Stimulated activated CD4-positive, alpha-beta T cell treated with anti-CD3 and anti-CD28 coated beads, Interleukin-2, amount 100 ng/mL, for 24 hours (primary cell): ENCODE measurements at places on chromosomes 13 and 19.

DNA sequence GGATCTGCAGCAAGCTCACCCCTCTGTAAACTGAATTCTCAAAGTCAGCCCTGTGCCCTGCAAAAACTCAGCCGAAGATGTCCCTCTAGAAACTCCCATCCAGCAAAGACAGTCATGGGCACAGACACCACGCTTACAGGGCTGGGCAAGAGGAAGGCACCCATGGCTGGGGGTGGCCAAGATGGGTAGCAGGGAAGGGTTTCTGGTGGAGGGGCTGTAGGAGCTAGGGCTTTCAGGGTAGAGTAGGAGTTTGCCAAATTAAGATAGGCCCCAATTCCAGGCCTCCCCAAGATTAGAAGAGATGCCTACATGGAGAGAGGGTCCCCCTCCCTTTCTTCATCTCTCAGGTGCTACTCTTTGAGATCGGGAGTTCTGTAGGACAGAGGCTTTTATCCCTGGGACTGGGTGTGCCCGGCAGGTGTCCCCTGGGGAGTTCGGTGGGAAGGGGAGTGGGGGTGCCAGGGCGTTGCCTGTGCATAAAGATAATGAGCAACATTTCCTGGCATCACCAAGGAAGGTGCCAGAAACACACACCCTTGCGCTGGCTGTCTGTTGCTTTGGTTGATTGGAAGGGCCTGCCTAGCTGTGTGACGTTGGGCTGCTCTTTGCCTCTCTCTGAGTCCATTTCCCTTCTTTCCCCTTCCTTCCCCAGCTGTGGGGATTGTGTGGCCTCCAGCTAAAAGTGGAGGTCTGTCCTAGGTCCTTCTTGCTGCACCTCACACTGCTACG is 9.4 kb downstream of the NRTN start:
- no peak for DNase-seq

DNA sequence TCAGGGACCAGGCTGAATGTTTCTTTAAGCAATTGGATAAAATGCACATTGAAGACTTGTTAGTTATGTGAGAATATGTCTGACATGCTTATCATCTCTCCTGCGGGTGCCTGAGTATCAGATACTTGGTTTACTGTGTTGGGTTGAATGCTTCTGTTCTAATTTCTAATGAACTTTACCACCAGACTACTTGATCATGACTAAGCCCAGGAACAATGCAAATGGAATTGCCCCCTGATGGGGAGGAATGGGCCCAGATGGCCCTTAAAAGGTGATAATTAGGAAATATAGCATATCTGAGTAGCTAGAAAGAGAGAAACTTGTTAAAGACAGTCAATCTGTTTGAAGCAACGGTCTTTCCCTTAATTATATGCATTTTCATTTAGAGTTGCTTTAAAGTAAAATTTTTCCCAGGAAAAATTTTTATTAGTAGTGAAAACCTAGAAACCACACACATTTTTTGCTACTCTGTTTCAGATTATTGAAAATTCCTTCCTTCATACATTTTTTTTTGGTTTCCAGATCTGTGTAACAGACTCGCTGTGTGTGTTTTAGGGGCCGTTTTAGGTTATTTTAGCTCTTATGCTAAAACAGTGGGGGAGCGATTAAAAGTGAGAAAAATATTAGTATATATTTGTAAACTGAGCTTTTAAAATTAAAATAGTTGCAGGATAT is 186.6 kb downstream of the TM9SF2 start:
- DNase-seq = no peak

GRCh38 chr13:33743438-33744368 is 74.2 kb upstream of the RFC3 start:
- DNase-seq = peak; percentile 7

DNA sequence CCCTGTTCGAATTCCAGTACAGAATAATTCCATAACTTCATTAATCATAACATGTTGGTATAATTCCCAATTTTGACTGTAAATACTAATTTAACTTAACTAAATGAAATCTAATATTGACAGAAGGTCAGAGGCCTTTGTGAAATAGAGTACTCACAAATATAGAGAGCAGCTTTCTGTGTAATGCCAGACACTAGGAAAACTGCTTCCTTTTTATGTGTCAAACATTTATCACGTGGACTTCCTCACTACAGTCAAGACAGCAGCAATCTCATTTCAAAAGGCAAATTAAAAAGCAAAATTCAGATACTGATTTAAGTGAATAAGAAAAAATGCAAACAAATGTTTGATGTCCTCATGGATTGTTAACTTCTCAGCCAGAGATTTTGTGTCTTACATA is 13.1 kb downstream of the ITM2B start:
- DNase-seq = no peak

DNA sequence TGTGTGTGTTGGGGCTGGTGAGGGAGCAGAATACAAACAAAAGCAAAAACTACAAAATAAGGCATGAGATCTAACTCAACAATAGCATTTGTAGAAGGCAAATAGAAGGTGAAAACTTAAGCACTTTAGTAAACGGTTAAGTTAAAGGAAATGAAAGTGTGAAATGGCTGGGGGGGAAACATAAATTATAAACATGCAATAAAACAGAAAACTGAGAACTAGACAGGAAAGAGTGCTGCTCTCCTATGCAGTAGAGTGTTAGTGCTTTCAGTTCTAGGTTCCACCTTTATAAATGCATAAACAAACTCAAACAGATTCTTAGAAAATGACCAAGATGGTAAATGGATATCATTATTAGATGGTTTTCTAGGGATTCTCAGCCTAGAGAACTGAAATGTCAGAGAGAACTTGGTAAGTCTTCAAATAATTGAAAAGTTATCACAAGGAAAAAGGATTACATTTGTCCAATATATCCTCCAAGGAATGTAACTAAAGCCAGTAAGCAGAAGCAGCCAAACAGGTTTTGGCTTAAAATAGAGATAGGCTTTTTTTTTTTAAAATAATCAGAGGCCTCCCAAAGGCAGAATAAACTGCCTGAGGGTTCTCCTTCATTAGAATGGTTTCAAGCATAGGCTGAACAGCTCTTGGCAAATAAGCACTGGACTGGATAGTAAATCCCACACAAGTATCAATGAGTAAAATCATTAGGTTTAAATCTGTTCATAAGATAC is 23.3 kb downstream of the RBM26 start:
- DNase-seq = no peak

DNA sequence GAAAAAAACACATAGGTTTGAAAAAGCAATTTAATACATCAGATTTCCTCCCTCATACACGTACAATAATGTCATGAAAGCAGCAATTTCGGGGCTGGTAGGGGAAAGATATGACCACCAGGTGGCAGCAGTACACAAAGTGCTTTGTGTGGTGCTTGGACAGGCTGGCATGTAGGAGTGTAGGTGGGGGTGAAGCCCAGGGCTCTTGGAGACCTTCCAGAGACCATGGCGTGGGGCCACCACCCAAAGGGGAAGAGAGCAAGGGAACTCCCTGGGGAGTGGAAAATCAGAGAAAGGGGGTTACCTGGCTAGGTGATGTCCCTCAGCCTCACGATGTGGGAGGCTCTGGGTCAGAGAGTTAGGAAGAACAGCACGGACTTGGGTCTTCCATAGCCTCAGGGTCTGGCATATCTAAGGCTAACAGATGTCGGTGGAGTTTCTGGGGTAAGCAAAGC is 11.8 kb upstream of the CCNA1 start:
- peak; percentile 72 for DNase-seq

- DNase-seq = peak; percentile 74
These were observed 11.6 kb upstream of the JUND start for GRCh38 chr19:18292810-18293641.

GRCh38 chr19:51292971-51293370 is 18.5 kb upstream of the IGLON5 start:
- no peak for DNase-seq

DNA sequence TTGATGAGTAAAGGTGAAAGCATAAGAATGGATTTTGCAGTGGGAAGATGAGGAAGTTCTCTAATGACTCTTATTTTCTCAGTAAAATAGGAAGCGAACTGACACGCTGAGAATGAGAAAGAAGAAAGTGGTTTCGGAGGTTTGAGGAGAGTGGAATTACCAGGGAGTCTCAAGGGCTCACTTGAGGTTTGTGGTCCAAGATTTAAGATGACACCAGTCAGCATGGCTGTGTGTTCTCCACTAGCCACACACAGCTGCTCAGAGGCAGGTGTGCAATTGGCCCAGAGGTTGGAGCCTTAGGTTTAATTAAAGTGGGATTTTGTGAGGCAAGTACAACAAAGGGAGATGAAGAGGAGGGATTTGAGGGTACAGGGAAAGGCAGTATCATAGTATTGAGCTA is 99.6 kb upstream of the NBEA start:
- no peak for DNase-seq

GRCh38 chr19:12668932-12669269 is 2.3 kb downstream of the WDR83 start:
- DNase-seq = peak; percentile 68
